ENCODE measurements at places on chromosomes 2 and 18.

GRCh38 chr2:72926368-72926767 is 9.0 kb downstream of the EMX1 start:
- DNase-seq = no peak

- peak; percentile 14 for DNase-seq
These were observed 70.4 kb downstream of the CWC22 start for GRCh38 chr2:179936654-179937053.

DNA sequence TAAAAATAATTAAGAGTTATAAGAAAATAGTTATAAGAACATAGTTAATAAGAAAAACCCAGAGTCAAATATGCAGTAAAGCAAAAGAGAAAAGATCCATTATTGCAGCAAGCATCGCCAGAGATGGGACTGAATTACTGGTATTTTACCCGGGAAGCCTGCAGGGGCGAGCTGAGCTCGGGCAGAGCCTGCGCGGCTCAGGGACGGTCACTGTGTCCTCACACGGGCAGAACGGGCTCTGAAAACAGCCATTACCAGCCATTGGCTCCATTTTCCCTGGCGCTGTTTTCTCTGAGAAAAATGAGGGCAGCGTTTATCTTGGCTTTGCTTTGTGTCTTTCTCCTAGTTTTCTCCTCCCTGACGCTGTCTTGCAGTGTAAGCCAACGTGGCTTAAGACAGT is 95.3 kb upstream of the ALKAL2 start:
- no peak for DNase-seq

DNA sequence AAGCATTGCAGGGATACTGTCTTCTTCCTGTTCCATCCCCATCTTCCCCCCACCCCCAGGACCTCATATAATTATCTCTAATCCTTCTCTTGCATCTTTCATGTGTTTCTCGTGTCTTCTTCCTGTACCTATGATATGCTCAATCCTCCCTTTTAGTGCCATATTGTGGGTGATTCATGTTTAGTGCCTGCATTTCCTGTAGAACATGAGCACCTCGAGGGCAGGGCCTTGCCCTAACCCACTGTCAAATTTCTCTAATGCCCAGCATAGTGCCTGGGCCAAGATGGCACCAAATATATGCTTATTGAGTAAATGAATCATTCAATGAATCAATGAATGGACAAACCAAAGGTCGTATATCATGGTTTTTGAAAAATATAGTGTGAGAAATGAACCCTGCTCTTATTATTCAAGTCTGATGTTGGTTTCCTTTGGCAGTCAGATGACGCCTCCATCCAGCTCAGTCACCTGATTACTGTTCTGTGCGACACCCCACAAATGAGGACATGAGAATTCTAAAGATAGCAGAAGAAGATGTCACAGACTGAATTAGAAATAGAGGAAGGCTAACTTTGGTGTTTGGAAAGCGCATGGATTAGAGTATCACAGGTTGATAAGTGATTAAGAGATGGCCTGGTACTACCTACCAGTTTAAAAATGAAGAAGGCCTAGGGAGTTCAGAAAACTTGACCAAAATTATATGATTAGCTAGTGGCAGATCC is 278.4 kb downstream of the PRKCE start:
- no peak for DNase-seq

- no peak for DNase-seq
These were observed 101.9 kb downstream of the USP34 start for GRCh38 chr2:61368687-61369665.

- DNase-seq = no peak
These were observed 6.8 kb downstream of the STRADB start for GRCh38 chr2:201458381-201458780.

DNA sequence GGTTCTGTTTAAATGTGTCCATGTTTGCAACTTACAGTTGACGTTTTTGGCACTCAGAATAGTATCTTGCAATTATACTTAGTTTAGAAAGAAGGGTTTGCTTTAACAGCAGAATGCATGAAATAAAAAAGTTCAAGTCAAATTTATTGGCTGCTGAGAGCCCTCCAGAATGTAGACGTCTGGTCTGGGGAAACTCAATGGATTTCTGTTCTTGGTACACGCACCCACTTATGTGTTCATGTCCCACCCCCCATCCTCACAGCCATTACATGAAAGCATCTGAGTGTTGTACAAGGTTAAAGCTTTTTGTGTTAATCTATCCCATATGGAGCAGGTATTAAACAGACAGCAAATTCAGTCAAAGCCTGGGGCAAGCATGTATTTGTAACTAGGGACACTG is 219.5 kb downstream of the SOX11 start:
- DNase-seq = no peak

GRCh38 chr2:45533771-45534170 is 77.3 kb downstream of the SRBD1 start:
- DNase-seq = no peak

- no peak for DNase-seq
These were observed 34.4 kb upstream of the APOB start for GRCh38 chr2:21078296-21078695.

All from KBM-7 (cell line).